ENCODE measurements at places on chromosomes 2 and 18. TPM values are rescaled to one million over a fixed set of nuclear protein-coding genes. Genes with fewer than 3 reads are reported as not detected.

- no peak for DNase-seq
These were observed 37.0 kb downstream of the TGFA start for GRCh38 chr2:70516596-70516995.

GRCh38 chr2:109451671-109452070, 162.1 kb downstream of the SEPTIN10 start:
- DNase-seq: no peak

DNA sequence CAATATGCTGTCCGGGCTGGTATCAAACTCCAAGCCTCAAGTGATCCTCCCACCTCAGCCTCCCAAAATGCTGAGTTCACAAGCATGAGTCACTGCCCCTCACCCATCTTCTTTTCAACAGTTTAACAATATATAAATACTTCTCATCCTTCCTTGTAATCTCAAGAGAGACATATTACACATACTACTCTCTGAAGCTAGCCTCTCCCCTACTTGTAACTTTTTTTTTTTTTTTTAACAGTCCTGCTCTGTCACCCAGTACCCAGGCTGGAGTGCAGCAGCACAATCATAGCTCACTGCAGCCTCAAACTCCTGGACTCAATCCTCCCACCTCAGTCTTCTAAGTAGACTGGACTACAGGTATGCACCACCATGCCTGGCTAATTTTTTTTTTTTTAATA, 5.7 kb downstream of the GFPT1 start:
- DNase-seq: no peak

Gene PLGLB1
- total RNA-seq: 1.3 TPM

DNA sequence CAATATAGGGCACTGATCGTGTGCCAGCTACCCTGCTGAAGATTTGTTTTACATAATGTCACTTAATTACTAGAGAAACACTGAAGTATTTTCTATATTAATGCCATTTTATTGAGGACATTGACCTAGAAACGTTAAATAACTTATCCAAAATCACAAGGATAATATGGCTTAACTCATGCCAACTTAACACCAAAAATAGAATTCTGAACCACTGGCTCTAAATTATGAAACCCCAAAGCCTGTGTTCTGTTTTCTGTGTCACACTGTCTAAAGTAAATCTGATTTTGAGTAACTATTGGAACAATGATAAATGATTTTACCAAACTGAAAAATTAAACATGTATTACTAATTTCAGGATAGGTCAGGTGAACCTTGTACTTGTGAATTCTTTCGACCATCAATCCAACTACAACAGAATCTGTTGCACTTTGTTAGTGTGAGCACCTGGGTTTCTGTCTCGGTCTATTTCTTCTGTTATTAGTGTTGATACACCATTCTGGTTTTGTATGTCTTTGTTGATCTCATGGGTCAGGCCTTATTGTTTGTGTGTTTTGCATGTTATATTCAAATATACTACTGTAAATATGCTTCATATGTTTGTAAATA, 48.2 kb upstream of the CCDC141 start:
- no peak for DNase-seq

Gene IL36RN
- total RNA-seq: not detected

DNA sequence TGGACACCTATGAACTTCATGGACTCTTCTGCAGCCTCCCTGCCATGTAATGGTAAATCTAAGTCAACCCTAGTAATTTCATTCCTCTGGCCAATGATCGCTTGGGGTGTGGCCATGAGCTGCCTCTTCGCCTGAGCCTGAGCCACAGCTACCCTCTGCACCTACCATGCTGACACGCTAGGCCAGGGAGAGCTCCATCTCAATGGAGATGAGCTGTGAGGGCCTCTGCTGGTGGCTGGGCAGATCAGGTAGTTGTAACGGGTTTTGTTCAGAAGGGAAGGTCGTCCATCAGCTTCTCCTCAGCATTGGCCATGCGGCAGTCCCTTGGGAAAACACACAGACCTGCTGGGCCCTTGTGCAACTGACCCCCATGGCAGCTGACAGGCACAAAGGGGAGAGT, 24.4 kb downstream of the MPHOSPH10 start:
- peak; percentile 31 for DNase-seq

- DNase-seq: no peak
These were observed 247.0 kb downstream of the ALPK2 start for GRCh38 chr18:58381676-58382411.

Gene CDK5R2
- total RNA-seq: 0.44 TPM

Gene ANKRD30BL
- total RNA-seq: not detected

Gene TMEFF2
- total RNA-seq: not detected

DNA sequence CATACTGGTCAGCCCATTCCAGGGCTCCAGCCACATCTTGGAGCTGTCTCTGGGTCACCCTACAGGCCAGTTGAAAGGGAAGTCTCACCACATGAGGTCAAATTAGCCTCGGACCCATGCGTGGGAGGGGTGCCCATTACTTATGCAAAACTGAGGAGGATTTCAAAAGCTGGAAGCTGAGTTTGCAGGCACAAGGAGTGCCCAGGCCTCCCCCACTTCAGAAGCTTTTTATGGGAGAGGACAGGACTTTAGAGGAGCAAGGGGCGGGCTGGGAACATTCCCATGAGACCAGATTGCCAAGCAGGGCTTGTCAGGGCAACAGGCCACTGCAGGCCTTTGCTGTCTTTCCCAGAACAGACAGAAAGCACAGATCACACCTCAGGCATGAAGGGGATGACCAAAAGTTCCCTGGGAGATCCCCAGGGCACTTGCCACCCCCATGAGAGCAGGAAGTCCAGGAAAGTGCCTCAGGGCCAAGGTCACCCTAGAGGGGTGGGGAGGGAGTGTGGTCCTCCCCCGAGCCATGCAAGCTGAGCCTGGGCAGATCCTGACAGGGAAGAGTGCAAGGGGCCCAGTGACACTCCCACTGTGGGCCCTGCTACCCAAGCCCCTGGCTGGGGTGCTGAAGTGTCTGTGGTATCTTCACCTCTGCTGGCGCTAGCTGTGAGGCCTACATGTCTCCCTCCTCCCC, 267.7 kb downstream of the BCL11A start:
- DNase-seq: no peak

GRCh38 chr2:17754773-17755425, 961 bp downstream of the GEN1 start:
- DNase-seq: no peak

DNA sequence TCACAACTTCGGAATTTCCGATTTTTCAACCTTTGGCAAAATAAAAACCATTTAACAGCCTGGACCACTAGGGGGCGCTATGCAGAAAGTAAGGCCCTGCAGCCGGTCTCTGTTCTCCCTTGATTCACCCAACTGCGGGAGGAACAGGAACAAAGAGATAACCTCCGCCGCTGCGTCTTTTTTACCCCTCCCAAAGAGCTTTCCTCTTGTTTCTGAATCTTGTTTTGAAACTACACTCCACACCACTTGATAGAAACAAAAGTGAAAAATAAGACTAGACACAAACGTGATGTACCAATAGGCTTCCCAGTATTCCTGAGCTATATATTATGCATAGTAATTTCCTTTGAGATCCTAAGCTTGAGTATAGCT, 231.2 kb downstream of the MYO3B start:
- peak; percentile 68 for DNase-seq

DNA sequence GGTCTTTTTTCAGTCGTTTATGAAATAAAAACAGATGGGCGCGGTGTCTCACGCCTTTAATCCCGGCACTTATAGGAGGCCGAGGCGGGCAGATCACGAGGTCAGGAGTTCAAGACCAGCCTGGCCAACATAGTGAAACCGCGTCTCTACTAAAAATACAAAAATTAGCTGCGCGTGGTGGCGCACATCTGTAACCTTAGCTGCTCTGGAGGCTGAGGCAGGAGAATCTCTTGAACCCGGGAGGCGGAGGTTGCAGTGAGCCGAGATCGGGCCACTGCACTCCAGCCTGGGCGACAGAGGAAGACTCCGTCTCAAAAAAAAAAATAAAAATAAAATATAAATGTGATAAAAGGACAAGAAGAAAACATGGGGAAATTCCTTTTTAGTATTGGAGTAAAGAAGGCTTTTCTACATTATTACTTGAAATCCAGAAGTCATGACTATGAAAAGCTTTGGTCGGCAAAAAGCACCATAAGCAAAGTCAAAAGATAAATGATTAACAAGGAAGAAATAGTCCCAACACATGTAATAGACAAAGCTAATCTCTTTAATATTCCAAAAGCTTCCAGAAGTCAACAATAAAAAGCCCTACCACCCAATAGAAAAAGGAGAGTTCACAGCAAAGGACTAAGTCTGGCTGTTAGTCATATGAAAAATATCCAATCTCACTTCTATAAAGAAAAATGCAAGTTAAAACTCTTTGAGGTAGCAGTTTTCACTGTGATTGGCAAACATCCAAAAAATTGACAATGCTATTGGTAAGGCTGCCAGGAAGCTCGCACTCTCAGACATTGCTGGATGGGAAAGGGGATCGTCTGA, 1.4 kb upstream of the FAM168B start:
- DNase-seq: no peak

GRCh38 chr2:59413751-59414570, 1139.5 kb downstream of the BCL11A start:
- no peak for DNase-seq

DNA sequence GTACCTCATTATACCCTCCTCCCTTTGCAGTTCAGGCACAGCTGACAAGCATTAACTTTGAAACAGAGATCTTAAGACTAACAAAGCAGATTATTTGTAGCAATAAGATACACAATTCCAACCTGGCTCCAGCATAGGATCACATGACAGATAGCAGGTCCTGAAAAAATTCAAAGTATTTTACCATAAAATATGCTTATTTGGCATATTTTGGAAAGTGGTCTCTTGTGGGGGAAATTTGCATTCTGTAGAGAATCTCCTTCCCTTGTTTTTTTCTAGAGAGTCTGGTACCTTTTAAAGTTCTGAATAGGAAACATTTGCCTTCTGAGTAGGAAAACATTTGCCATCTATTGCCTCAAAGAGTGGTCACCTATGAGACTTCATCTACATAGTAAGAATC, 212.8 kb upstream of the SH3BP4 start:
- no peak for DNase-seq

DNA sequence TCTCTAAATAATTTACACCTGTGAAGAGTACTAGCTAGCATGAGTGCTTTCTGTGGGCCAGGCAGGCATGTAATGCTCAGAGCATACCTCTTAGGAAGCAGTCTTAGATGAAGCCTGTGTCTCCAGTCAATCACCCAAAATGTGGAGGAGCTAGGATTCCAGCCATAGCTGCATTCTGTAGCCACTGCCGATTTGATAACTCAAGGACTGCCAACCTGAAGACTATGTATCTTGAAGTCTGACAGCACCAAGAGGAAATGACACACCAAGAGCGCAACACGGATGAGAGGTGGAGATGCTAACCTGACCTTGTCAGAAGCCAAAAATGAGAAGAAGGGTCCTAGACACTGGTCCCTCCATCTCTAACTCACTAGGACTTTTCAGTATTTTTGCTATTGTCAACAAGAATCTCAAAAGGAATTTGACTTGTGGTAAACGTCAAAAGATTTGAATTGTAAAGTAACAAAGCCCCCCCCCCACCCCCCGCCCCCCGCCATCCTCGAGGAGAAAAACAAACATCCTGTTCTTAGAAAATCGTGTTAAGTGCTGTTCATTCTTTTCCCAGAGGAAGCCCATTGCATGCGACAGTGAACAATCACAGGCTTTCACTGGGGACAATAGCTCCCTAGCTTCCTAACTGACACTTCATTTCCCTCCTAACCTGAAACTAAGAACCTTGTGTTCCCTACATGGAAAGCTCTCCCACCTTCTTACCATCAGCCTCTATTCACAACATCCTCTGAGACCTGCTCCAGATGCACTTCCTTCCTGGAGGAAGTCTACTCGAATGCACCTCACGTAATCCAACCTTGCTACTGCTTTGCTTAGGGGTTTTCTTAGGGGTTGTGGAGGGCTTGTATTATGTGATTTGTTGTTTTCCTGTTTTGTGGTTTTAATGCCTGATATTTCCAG, 14.7 kb downstream of the CDC42EP3 start:
- no peak for DNase-seq

DNA sequence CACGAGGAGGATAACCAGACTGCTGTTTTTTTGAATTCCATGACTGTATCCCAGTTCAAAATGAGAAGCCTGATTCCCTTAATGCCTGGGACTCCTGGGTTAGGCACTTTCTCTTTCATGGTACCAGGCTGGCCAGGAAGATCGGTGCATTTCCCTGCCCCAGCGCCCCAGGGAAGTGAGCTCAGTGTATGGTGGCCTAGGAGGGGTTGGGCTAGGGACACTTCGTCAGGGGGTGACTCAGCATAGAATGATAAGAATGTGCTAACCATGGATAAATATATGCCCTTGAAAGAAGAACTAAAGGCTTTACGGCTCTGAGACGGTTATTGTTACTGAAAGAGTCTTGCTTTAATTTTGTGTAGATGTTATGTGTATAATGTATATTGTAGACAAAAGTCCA, 27.5 kb upstream of the FAM237A start:
- no peak for DNase-seq

GRCh38 chr2:56416500-56417176, 232.8 kb downstream of the CCDC85A start:
- DNase-seq: no peak

DNA sequence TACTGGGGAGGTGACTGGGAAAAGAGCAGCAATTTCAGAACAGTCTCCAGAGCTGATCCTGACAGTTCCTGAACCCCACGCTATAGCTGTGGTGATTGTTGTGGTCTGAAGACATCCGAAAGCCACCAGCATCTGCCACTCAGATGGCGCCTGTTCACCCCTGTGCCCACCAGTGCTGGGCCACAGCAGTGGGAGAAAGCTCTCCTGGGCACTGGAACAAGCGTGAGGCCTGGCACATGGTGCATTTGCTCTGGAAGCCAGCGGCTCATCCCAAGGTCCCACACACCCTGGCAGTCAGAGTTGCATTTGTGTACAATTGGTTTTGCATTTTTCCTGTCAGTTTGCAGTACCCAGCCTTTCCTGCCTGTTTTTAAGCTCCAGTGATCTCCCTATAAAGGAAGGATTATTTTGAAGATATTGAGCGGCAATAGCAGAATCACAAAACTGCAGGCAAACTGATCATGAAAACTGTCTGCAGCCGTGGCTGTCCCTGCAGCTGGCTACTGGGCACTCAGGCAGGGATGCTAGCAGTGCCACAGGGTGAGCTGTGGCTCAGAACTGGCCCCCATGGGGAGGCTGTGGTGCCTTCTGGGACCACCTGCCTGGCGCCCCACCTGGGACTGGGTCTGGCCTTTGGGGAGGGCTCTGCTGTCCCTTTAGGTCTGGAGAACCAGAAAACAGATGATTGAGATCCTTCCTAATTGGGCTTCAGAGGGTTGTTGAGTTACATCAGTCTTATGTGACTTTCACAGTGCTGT, 30.1 kb downstream of the IMPA2 start:
- DNase-seq: no peak

DNA sequence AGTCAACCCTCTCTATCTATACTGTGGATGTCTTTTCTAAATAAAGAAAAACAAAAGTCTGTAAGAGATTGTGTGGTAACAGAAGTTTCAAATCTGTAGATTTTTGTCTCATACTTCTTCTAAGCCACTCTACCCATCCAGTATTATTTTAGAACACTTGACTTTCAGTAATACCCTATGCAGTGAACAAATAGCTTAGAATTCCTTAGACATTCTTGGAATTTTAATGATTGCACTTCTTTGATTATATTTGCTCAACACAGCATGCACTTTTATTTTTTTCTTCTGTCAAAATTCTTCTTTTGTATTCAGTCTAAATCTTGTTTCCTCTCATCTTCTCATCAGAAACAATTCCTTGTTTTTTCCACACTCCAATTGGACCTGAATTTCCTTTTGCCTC, 1080.2 kb downstream of the SUCLG1 start:
- DNase-seq: no peak
